NCI-H1092 (cell line): ENCODE measurements at places on chromosomes 7 and 10.

- DNase-seq: no peak
Observed at GRCh38 chr7:105622106-105622731, 40.9 kb upstream of the EFCAB10 start.

GRCh38 chr7:4851459-4852422 lies 10.1 kb downstream of the PAPOLB start:
- no peak for DNase-seq

DNA sequence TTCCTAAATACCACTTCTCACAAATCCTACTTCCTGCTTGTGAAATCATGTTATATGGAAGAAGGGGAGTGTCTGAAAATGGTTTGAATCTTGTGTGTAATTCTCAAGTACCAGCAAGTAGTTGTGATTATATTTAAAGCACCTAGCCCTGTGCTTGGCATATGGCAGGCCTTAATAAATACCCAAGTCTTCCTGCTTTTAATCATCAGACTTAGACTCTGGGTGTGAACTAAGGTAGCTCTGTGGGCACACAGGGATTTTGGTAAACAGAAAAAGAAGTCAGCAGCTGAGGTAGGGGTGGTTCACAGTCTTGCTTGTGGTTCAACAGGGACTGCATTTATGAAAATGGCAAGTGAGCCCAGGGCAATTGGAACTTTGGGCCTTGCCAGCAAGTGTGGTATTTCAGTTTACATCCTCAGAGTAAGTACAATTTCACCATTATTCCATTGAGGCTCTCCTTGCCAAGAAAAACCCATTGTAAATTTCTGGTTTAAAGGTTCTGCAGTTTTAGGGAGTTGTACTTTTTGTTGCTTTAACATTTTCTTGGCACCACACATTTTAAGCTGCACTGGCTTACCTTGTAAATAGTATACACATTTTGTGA lies 215.5 kb downstream of the AUTS2 start:
- DNase-seq: no peak

- DNase-seq: no peak
Observed at GRCh38 chr10:61830072-61830845, 71.2 kb upstream of the ARID5B start.
